ENCODE measurements at places on chromosomes 7 and 10.

DNA sequence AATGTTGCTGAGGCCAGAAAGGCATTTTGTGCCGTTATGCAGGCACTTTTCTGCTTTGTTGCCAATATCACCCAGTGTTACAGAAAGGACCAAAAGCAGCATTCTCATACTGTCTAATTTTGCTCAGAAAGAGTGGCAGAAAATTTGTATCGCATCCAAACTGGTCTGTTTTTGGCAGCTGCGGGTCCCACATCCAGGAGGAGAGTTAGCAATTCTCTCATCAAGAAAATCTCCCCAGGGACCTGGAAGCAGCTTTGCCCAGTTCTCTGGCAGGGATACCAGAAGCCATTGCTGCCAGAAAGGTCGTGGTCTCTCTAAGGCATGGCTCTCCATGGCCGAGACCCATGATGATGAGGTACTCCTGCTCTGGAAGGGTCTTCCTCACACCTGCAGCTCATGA lies 489.2 kb upstream of the ZMIZ1 start:
- H3K4me3 ChIP-seq: no peak overlapping the region
- peaks cover 2% of the 10 kb centered on the region for H3K4me1 ChIP-seq
- no peak for DNase-seq
- no peaks in the 10 kb centered on the region for H3K36me3 ChIP-seq
- H3K27me3 ChIP-seq: no peaks in the 10 kb centered on the region
- H3K27ac ChIP-seq: no peak overlapping the region

DNA sequence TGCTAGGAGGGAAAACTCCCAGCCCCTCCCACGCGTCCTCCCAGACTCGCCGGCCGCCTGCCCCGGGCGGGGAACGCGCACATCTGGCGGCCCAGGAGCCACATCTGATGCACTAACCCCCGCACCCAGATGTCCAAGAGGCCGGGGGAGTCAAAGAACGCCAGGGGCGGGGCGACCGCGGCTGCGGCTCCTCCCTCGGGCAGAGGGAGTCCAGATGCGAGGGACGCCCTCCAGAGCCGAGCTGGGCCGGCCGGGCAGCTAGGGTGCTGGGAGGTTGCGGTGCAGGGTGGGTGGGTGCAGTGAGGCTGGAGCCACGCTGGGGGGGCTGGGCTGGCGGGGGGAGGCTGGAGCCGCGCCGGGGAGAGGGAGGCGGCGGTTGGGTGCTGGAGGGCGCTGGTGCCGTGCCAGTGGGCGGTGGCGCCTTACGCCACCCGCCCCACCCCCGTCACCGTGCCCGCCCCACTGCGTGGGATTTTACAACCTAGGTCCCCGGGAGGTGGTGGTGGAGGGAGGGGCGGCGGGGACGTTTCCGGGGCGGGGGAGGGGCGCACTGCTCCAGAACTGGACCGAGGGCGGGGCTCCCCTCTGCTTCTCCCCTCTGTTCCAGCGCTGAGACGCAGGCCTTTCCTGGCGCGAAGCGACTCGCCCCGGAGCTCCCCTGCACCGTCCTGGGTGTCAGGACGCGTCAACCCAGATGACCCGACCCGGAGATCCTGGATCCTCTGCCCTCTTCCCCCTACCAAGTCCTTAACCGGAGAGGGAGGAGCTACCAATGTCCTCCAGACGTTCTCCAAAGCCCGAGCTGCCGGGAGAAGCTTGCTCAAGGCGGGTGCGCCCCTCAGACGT lies 109.1 kb downstream of the REEP3 start:
- peaks cover 11% of the 10 kb centered on the region for H3K4me1 ChIP-seq
- DNase-seq: peak; percentile 96
- peak overlapping the region; percentile 99 for H3K27ac ChIP-seq
- H3K27me3 ChIP-seq: no peaks in the 10 kb centered on the region
- peak overlapping the region; percentile 88 for H3K4me3 ChIP-seq

GRCh38 chr7:85586091-85586490 lies 399.2 kb upstream of the SEMA3D start:
- no peaks in the 10 kb centered on the region for H3K4me1 ChIP-seq
- H3K4me3 ChIP-seq: no peak overlapping the region
- DNase-seq: no peak

GRCh38 chr10:78869508-78870454 lies 199.0 kb upstream of the ZMIZ1 start:
- H3K27ac ChIP-seq: no peak overlapping the region
- H3K27me3 ChIP-seq: peaks cover 12% of the 10 kb centered on the region
- H3K4me1 ChIP-seq: no peaks in the 10 kb centered on the region
- H3K4me3 ChIP-seq: no peak overlapping the region
- H3K36me3 ChIP-seq: no peaks in the 10 kb centered on the region

DNA sequence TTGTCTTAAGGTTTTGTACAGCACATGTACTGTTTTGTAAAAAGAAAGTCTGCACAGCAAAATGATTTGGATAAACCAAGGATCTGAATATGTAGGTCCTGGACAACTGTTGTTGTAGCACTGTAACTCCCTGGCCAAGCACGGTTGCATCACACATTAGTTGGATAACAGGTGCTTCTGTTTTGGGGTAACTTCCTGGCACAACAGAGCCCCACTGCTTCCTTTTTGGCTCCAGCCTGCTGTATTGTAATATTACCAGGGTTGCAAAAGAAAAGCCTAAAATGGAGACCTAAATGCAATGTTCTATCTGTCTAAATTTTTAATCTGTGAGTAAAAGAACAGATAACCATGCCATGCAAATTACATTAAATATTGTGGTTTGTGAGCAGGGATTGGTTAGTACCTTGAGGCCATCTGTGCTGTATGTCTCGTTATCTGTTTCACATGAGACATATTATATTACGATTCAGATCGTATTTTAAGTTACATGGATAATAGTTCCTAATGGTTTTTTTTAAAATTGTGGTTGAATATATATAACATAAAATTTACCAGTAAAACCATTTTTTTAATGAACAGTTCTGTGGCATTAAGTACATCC lies 27.5 kb upstream of the WAC start:
- no peaks in the 10 kb centered on the region for H3K36me3 ChIP-seq
- H3K27me3 ChIP-seq: no peaks in the 10 kb centered on the region
- no peak overlapping the region for H3K4me3 ChIP-seq
- no peak overlapping the region for H3K27ac ChIP-seq
- no peak for DNase-seq

- DNase-seq: peak; percentile 29
- peaks cover 4% of the 10 kb centered on the region for H3K36me3 ChIP-seq
- H3K27ac ChIP-seq: no peak overlapping the region
These were observed 107.7 kb upstream of the DIP2C start for GRCh38 chr10:797179-797578.

DNA sequence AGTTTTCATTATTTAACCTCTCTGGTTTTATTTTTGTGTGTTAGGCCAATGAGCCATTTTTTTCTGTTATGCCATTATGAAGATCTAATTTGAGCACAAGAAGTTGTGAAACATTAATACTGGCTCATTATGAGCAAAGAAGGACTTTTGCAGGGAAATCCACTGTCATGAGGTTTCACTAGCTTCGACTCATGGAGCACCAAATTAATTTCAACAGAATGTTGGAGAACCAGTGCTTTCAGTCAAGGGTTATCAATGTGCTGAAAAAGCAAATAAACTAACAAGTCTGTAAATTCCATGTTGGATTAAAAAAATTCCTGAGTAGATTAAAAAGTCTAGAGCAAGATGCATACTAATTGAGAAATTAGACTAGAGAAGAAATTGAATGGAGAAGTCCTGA lies 594.2 kb upstream of the FZD8 start:
- H3K4me3 ChIP-seq: no peak overlapping the region
- H3K4me1 ChIP-seq: no peaks in the 10 kb centered on the region
- no peaks in the 10 kb centered on the region for H3K27me3 ChIP-seq
- no peaks in the 10 kb centered on the region for H3K36me3 ChIP-seq

DNA sequence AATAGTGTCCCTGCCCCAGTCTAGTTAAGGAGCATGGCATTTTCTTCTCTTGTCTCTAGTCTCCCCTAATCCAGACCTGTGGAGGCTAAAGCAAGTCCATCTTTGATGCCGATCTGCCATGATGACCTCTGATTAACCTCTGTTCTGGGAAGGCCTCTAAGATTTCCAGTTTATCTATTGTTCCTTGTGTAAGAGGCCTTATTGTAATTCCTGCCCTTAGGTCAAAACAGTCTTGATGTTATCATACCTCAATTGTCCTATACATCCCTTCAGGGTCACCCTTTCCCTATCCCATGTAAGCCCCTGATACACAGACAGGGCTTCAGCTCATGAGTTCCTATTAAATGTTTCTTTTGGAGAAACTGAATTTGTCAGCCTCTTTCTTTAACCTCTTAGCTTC lies 4.9 kb upstream of the ZMIZ2 start:
- no peaks in the 10 kb centered on the region for H3K36me3 ChIP-seq
- H3K4me3 ChIP-seq: no peak overlapping the region

- H3K4me1 ChIP-seq: peaks cover 8% of the 10 kb centered on the region
- H3K36me3 ChIP-seq: no peaks in the 10 kb centered on the region
- H3K27me3 ChIP-seq: no peaks in the 10 kb centered on the region
- H3K27ac ChIP-seq: no peak overlapping the region
These were observed 15.2 kb upstream of the CDCA7L start for GRCh38 chr7:21960922-21961321.

DNA sequence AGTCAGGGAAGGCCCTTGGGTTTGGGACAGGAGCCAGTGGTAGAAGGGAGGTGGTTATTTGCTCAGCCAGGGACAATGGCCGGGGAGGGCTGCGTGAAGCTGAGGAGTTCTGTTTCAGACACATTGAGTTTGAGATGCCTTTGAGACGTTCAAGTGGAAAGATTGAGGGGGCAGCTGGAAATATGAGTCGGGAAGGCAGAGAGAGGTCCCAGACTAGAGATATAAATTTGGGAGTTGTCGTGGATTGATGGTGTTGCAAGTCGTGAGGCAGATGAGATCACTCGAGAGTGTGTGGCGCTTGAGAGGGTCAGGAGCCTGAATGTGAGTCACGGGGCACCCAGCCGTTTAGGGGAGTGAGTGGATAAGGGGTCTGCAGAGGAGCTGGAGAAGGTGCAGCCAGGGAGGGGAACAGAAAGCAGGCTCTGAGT lies 73.3 kb downstream of the ZMIZ1 start:
- no peak for DNase-seq
- H3K27ac ChIP-seq: no peak overlapping the region
- H3K27me3 ChIP-seq: no peaks in the 10 kb centered on the region
- no peak overlapping the region for H3K4me3 ChIP-seq
- H3K36me3 ChIP-seq: peaks cover 35% of the 10 kb centered on the region

- peak overlapping the region; percentile 69 for H3K27ac ChIP-seq
- DNase-seq: no peak
- H3K4me3 ChIP-seq: no peak overlapping the region
- no peaks in the 10 kb centered on the region for H3K36me3 ChIP-seq
- no peaks in the 10 kb centered on the region for H3K27me3 ChIP-seq
- no peaks in the 10 kb centered on the region for H3K4me1 ChIP-seq
These were observed 71.7 kb downstream of the MTURN start for GRCh38 chr7:30206491-30206890.

- H3K36me3 ChIP-seq: no peaks in the 10 kb centered on the region
- H3K4me3 ChIP-seq: no peak overlapping the region
- H3K4me1 ChIP-seq: no peaks in the 10 kb centered on the region
- H3K27me3 ChIP-seq: no peaks in the 10 kb centered on the region
These were observed 676.9 kb downstream of the GATA3 start for GRCh38 chr10:8731121-8732095.

- no peaks in the 10 kb centered on the region for H3K27me3 ChIP-seq
- peaks cover 42% of the 10 kb centered on the region for H3K36me3 ChIP-seq
- H3K27ac ChIP-seq: no peak overlapping the region
These were observed 10.1 kb downstream of the PSTK start for GRCh38 chr10:122990278-122990677.

DNA sequence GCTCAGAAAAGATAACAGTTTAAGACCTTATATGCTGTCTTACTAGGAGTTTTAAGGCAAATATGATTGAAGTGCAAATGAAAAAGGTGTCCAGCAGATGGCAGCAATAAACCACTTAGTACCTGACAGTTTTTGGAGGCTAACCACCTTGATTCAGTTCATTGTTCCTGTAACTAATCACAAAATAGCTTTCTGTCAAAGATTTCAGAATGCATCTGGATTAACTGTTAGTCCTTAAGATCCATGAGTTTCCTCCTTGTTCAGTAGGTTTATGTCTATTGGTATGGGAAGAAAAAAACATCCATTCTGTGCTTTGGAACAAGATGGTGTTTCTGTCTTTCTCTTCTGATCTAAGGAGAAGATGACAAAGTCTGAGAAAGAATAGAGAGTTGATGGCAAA lies 46.6 kb downstream of the CCSER2 start:
- H3K27ac ChIP-seq: no peak overlapping the region
- DNase-seq: peak; percentile 61
- no peaks in the 10 kb centered on the region for H3K4me1 ChIP-seq

DNA sequence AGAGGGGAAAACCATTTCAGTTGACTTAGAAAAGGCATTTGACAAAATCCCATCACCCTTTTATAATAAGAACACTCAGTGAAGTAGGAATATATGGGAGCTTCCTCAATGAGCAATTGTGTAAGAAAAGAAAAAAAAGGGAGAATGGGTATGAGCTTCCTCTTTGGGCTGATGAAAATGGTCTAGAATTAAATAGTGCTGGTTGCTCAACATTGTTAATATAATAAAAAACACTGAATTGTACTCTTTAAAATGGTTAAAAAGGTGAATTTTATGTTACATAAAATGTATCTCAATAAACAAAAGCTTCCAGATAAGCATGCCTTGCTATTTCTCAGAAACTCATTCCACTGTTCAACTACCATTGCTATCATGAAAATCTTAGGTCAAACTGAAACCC lies 40.6 kb downstream of the LRRC17 start:
- no peak overlapping the region for H3K4me3 ChIP-seq
- no peak overlapping the region for H3K27ac ChIP-seq
- no peak for DNase-seq
- no peaks in the 10 kb centered on the region for H3K4me1 ChIP-seq

GRCh38 chr10:77591238-77591880 lies 46.2 kb downstream of the KCNMA1 start:
- H3K27ac ChIP-seq: no peak overlapping the region
- no peak for DNase-seq
- H3K27me3 ChIP-seq: no peaks in the 10 kb centered on the region
- no peaks in the 10 kb centered on the region for H3K4me1 ChIP-seq
- H3K4me3 ChIP-seq: no peak overlapping the region

- no peak overlapping the region for H3K4me3 ChIP-seq
- no peak overlapping the region for H3K27ac ChIP-seq
- H3K27me3 ChIP-seq: no peaks in the 10 kb centered on the region
These were observed 705.0 kb downstream of the PARD3 start for GRCh38 chr10:34109952-34110702.

GRCh38 chr7:67875558-67875957 lies 878.9 kb downstream of the TYW1 start:
- H3K4me3 ChIP-seq: no peak overlapping the region
- no peaks in the 10 kb centered on the region for H3K4me1 ChIP-seq
- no peak overlapping the region for H3K27ac ChIP-seq
- DNase-seq: peak; percentile 50
- H3K36me3 ChIP-seq: no peaks in the 10 kb centered on the region

Data from endodermal cell (in vitro differentiated cells).